C1 segment of cervical spinal cord (tissue), 14 donors: ENCODE measurements at places on chromosomes 11 and 22.

DNA sequence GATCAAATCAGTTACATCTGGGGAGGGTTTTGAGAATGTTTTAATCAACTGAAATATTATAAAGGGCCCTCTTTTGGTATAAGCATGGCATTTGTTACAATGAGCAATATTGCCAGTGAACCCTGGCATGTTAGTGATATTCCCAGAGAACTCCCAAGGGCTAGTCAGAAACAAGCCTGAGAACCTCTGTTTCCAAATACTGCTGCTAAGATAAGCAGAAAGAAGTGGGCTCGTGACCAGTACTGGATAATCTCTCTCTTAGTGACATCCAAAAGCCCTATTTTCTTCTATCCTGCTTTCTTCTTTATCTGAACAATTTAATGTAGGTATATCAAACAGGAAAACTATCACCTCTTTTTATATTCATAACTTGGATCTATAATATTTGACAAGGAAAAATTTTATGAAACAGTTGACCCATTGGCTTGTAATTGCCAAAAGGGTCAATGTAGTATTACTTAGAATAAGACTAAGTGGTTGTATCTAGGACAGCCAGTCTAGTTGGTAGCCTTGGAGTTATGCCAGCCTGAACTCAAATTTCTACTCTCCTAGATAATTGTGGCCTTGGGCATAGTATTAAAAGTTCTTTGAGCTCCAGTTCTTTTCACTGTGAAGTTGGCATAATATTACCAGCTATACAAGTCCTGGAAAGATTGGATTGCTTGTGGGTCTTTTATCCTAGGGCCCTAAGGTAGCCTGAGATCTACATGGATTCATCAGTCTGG lies 15.7 kb downstream of the CAT start:
- DNase-seq = no peak

- no peak for DNase-seq
Measured at GRCh38 chr22:19176732-19177131, 1.8 kb downstream of the SLC25A1 start.

DNA sequence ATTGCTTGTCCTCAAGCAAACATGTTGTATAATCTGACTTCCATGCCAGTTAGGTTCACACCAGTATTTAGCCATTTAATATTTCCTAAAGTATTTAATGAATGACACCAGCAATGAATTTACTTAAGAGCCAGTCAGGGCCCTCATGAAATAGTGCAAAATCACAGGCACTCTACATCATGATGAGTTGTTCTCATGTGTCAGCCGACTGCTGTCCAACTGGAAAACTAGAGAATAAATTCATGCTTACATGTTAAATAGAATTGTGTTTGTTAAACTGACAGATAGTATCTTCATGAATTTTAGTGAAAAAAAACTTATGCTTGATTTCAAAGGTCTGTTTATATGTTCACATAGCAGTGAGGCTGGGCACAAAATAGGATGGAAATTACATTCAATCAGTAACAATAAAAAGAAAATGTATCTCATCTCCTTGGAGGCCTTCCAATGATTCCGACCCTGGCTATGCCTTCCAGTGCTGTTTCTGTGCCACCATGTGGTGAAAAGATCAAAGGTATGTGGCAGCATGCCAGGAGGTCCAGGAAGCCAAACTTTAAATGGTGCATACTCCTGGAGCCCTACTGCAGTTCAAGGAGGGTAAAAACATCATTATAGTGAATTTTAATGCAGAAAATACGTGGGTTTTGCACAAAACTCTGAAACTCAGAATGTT lies 45.2 kb downstream of the CTSC start:
- no peak for DNase-seq

GRCh38 chr11:59730896-59731565 lies 17.4 kb upstream of the OR10V1 start:
- DNase-seq = no peak

DNA sequence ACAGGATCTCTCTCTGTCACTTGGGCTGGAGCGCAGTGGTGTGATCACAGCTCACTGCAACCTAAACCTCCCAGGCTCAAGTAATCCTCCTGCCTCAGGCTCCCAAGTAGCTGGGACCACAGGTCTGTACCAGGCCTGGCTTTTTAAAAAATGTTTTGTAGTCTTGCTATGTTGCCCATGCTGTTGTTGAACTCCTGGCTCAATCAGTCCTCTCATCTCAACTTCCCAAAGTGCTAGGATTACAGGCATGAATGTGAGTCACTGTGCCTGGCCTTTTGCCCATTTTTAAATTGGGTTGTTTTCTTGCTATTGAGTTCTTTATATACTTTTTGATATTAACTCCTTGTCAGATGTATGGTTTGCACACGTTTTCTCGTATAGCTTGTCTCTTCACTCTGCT lies 33.0 kb upstream of the PITPNB start:
- DNase-seq = no peak

DNA sequence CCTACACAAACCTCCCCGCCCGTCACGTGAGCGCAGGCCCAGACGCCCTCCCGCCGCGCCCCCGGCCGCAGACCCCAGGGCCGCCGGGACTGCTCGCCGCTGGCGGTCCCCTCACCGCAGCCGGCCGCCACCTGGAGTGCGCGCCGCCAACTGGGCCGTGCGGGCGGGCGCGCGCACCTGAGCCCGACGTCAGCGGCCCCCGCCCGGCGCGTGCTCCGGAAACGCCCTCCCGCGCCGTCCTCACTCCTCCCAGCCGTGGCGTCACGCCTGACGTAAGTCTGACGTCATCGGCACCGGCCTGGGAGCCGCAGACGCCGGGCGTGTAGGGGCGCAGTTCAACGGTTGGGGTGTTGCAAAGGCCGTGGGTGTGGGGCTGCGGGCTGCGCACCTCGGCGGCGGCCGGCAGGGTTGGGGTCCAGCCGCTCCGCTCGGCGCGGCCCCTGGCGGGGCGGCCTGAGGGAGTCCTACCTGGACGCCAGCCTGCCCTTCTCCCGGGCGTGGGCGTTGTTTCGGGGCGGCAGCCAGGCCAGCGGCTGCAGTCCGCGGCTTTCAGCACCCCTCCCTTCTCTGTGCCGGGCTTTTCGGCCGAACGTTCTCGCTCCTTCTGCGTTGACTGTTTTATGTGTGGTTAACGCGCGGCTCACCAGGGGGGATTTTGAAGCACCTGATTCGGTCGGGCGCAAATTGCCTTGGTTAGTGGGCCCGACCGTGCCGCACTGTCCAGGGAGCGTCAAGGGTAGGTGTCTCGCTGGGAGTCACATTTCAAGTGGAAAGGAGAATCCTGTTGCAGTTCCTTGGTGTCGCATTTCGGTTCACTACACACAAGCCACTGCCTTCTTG lies at the start of gene JOSD1:
Gene JOSD1 (minus strand): TSS at position 155 of the 840 bp plus-strand sequence. CDS start 956 bp downstream, outside the sequence.
- DNase-seq = peak; percentile 82

DNA sequence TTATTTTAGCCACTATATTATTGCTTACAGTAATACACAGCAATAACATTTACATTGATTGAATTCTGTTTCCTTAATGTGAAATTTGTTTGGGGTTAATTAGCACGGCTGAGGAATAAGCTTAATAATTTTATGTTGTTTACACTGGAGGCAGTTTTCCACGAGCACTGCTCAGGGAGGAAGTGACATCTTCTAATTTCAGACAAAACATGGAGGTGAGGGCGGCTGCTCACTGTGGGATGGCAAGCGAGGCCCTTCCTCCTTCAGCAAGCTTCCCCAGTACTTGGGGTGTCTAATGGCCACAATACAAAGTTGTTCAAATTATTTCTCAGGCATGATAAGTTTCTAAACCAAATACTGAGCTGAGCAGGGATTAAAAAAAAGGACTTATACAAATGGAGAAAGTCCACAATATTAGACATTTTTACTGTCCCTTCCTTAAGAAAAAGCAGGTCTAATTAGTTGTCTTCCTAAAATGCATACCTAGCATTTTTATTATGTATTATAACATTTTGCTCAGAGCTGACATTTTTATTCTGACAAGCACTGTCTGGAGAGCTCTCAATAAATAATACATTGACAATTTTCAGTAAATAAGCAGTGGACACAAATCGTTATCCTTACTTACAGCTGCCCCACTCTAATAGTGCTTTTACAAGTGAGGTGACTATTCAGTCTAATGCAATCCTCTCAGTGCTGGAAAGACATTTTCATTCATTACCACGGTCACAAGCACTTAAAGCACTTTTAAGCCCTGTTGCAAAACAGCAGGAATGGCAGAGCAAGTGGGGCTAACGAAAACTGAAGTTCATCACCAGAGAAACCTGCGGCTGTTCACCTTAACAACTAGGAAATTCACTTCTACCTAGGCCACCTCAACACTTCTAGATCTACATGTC lies 56.2 kb downstream of the SOX6 start:
- DNase-seq = no peak

DNA sequence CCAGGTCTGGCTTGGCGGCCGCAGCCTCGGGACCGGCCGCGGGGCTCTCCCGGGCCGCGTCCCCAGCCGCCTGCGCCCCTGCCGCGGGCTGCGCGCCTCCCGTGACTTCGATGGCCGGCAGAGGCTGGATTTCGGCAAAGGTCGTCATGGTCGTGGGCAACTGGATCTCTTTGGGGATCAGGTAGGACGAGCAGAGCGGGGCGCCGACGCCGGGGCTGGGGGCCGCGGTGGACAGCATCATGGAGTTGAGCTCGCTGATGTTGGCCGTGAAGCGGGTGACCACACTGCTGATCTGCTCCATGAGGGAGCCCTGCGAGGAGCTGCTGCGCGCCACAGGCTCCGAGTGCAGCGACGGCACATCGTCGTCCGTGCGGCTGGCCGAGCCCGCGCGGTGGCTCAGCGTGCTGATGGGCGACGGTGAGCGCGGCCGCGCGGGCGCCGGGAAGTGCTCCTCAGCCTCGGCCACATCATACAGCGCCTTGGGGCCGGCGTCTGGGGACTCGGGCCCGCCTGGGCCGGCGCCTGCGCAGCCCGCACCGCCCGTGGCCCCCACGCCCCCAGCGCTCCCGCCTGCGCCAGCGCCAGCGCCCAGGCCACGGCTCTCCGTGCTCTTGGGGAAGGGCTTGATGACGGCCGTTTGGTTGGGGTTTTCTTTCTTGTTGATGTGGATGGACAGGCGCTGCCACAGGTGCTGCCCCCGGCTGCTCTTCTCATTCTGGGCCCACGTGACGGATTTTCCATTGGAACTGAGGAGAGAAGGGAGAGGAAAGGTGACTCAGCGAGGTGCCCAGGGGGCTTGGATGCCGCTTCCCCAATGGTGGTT lies 171.4 kb upstream of the CTSC start:
- DNase-seq = no peak

- DNase-seq = no peak
Measured at GRCh38 chr11:66007201-66007634, 4.6 kb upstream of the CST6 start.

- no peak for DNase-seq
Measured at GRCh38 chr22:24693379-24693778, 81.1 kb downstream of the PIWIL3 start.

- no peak for DNase-seq
Measured at GRCh38 chr22:31533374-31533773, 37.0 kb downstream of the SFI1 start.

GRCh38 chr22:30447656-30448055 lies 22.1 kb downstream of the MTFP1 start:
- no peak for DNase-seq

- DNase-seq = no peak
Measured at GRCh38 chr22:26367402-26368245, 61.4 kb upstream of the ASPHD2 start.

GRCh38 chr22:39144101-39144767 lies 8.2 kb downstream of the CBX7 start:
- DNase-seq = no peak

DNA sequence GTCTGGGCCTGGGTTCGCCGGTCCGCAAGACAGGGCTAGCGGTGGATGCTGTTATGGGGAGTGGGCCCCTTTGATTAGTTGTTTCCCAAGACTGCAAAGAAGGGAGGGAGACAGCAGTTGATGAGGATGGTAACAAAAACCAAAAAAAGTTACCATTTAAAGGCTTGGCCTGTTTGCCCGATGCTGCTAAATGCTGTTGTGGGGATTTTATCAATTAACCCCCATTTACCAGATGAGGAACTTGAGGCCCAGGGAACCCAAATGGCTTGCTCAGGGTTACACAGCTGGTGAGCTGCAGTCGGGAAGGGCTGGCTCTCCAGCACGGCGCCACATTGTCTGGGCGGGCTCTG lies 3.4 kb downstream of the TRPT1 start:
- no peak for DNase-seq
